ENCODE measurements at places on chromosomes 12 and 14. TPM values are rescaled to one million over a fixed set of nuclear protein-coding genes. Genes with fewer than 3 reads are reported as not detected.
A peak's percentile ranks its signal among the peaks of the same experiment; 100 is the strongest.

DNA sequence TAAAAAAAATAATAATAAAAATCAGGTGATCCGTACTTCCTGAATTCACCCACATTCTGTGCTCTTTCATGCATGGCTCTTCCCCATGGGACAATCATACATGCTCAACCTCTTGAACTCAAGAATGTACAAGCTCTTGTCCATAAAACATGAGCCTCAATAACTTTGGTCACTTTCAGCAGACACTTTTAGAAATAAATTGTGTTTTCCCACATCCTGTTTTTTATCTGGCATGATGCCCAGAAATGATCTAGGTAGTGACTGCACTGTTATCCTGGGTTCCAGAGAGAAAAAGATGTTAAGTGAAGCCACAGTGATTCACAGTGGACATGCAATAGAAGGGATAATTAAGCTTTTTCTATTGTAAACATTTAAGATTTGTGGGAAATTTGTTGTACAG, 537.6 kb upstream of the TMEM132C start:
- H3K27ac ChIP-seq = no peak overlapping the region
- H3K36me3 ChIP-seq = no peaks in the 10 kb centered on the region
- no peaks in the 10 kb centered on the region for H3K27me3 ChIP-seq
- H3K4me1 ChIP-seq = no peaks in the 10 kb centered on the region

DNA sequence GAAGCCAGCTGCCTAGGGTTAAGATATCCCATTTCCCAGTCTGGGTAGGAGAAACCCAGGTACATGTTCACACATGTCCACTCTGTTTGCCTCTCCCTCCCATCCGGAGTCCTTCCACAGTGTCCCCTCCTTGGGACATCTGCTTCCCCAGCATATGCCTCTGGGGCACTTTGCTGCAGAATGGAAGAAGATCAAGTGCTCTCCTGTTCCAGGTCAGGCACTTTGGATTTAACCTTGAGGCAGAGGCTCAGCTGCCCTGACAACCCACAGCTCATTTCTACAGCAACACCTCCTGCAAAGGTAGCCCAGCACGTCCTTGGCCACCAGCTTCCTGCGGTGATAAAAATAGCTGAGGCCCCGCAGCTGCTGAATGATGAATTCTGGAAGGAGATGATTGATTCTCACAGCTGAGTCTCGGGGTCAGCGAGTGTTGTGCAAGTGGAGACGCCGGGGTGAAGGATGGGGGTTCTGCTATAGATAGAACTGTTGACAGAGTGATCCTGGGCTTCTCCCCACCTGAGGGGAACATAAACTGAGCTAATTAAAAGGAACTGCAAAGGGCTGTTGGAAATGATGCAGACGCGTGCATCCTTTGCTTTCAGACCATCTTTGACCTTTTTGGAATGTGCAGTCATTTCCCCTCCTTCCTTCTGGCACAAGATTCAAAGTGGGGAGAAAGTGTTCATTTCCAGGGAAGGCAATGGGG, 145.0 kb downstream of the SLC38A6 start:
- H3K4me3 ChIP-seq = no peak overlapping the region
- no peak for DNase-seq
- H3K27ac ChIP-seq = no peak overlapping the region
- no peaks in the 10 kb centered on the region for H3K36me3 ChIP-seq

DNA sequence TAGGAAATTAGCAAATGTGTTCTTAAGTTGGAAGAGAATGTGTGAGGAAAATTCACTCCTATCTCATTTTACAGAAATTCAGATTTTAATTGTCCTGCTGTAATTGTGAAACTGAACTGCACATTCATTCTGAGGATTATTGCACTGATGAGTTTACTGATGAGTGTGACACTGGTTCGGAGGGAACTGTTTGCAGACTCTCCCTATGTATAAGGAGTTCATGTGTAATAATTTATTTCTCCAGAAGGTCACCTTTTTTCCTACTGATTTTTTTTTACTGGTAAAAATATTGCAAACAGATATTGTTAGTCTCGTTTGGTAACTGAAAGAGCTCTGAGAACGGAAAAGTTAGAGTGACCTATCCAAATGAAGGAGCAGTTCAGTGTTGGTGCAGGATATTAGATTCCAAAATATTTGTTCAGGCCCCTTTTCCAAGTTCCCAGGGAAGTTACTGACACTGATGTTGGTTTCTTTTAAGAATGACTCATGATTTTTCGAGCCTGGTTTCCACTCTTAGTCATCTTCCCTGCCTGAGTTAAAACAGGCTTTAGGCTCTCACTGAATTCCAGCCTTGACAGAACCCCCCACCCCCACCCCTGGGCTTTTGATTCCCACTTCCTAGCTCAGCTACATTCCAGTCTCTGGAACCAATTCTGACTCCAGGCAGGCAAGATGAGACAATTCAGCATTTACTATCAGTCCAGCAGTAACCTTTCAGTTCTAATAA, 18.4 kb downstream of the ANO6 start:
- no peaks in the 10 kb centered on the region for H3K27me3 ChIP-seq
- H3K27ac ChIP-seq = peak overlapping the region; percentile 2
- H3K36me3 ChIP-seq = peaks cover 23% of the 10 kb centered on the region
- DNase-seq = no peak

- no peak overlapping the region for H3K27ac ChIP-seq
- no peak overlapping the region for H3K4me3 ChIP-seq
- no peaks in the 10 kb centered on the region for H3K36me3 ChIP-seq
- H3K4me1 ChIP-seq = no peaks in the 10 kb centered on the region
- DNase-seq = no peak
These were observed 318.5 kb upstream of the TBX3 start for GRCh38 chr12:115002434-115002833.

DNA sequence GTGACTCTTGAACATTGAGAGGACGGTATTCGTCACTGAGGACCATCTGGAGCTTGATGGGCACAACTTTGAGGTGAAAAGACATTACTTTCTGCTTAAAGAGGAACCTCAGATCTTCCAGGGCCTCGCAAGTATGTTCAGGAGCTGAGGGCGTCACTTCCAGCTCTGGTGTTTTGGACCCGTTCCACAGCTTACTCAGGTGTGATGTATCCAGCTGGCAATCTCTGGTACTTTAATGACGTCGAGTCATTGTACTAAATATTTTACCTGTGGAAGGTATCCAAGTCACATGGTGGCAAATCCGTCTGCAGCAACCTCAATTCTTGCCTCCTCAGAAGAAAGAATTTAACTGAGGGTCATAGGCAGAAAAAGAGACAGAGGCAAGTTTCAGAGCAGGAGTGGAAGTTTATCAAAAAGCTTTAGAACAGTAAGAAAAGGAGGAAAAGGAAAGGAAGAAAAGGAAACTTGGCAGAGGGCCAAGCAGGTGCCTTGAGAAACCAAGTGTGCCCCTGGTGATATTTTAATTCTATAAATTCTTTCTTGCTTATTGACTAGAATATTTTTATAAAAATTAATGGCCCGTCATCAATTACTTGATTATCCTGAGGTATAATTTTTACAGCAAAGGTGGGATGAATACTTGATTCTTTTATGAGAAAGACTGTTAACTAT, 250.6 kb downstream of the AEBP2 start:
- H3K27me3 ChIP-seq = peaks cover 2% of the 10 kb centered on the region
- H3K4me3 ChIP-seq = no peak overlapping the region
- no peaks in the 10 kb centered on the region for H3K36me3 ChIP-seq
- H3K27ac ChIP-seq = no peak overlapping the region
- peaks cover 6% of the 10 kb centered on the region for H3K4me1 ChIP-seq

DNA sequence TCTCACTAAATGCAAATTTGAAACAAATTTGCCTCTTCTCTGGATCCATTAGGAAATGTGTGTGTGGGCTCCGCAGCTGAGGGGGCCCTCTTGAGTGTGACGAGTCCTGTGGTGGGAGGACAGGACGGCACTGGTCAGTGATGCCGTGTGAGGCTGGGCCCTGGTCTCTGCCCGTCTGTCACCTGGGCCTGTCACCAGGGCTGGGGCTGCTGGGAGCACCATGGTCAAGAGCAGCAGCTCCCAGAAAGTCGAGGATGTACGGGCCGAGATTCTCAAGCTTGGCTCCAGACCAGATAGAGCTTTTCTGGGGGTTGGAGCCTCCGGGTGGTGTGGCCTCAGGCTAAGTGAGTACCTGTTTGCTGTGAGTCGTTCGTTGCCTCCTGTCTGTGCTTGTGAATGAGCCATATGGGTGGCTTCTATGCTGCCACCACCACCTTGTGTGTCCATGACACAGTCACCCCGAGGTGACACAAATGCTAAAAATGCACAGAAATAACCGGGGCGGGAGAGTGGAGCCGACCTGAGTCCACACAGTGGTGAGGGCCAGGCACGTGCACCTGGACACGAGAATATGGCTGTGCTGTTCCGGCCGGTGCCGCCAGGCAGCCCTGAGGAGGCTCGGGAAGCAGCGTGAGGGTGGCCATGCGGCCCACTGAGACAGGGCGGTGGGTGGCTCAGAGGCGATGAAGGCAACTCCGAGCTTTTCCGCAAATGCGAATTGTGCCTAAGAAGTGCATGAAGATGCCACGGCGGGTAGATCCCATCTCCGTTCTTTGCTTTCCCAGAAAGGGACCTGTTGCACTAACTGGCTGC, 8.7 kb downstream of the PGAM5 start:
- peaks cover 56% of the 10 kb centered on the region for H3K36me3 ChIP-seq
- peaks cover 3% of the 10 kb centered on the region for H3K4me1 ChIP-seq
- no peak overlapping the region for H3K27ac ChIP-seq
- no peak for DNase-seq
- H3K4me3 ChIP-seq = no peak overlapping the region
- H3K27me3 ChIP-seq = no peaks in the 10 kb centered on the region

DNA sequence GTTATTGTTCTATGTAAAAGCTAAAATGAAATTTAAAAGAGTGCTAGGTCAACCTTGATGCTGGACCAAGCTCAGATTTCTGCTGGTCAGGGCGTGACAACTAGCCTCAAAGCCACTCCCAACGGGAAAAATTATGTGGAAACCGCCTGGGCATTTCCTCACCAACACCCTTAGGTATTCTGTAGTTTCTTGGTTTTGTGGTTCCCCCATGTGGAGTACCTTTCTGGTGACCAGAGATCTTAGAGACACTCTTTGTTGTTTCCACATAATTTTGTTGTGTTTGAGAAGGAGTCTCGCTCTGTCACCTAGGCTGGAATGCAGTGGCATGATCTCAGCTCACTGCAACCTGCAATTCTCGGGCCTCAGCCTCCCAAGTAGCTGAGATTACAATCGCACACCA, 119.9 kb downstream of the DENND5B start:
- H3K4me3 ChIP-seq = no peak overlapping the region
- no peaks in the 10 kb centered on the region for H3K4me1 ChIP-seq
- no peak overlapping the region for H3K27ac ChIP-seq
- no peak for DNase-seq
- no peaks in the 10 kb centered on the region for H3K36me3 ChIP-seq

- no peak for DNase-seq
- H3K4me1 ChIP-seq = no peaks in the 10 kb centered on the region
- no peak overlapping the region for H3K4me3 ChIP-seq
- no peaks in the 10 kb centered on the region for H3K27me3 ChIP-seq
These were observed 28.2 kb downstream of the ST8SIA1 start for GRCh38 chr12:22306311-22306710.

DNA sequence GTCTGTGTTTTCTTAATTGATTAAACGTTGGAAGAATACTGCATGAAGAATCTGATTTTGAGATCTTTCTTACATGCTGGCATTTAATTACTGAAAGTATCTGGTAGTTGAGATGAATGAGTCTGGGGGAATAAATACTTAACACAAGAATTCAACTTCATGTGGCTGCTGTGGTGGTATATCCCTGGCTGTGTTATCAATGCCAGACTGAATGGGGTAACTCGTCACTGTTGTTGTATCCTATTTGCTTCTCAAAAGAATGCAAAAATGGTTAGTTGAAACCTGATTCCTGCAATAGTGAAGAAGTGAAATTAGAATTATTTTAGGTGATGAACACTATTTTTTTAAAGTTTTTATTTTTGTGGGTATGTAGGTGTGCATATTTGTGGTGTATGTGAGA, 72.5 kb downstream of the HMGA2 start:
- H3K4me1 ChIP-seq = no peaks in the 10 kb centered on the region
- H3K27ac ChIP-seq = no peak overlapping the region
- peaks cover 17% of the 10 kb centered on the region for H3K27me3 ChIP-seq
- no peak overlapping the region for H3K4me3 ChIP-seq
- DNase-seq = no peak
- H3K36me3 ChIP-seq = no peaks in the 10 kb centered on the region

Gene CLEC1B
- total RNA-seq = not detected

Gene NOPCHAP1
- total RNA-seq = 10.3 TPM

Gene PSMD9
- 59.7 TPM for total RNA-seq

Gene DERA
- total RNA-seq = 24.4 TPM
